ENCODE measurements at places on chromosomes 6 and 20. TPM values are rescaled to one million over a fixed set of nuclear protein-coding genes. Genes with fewer than 3 reads are reported as not detected.

The TOX2 gene
- total RNA-seq: 1.0 TPM

The STK38 gene
- total RNA-seq: 10.5 TPM

The ELMO2 gene
- total RNA-seq: 16.9 TPM

The SLC13A3 gene
- total RNA-seq: under 0.01 TPM

The PRDM1 gene
- total RNA-seq: 1.5 TPM

The TAGAP gene
- total RNA-seq: under 0.01 TPM

The RBPJL gene
- not detected for total RNA-seq

The OVOL2 gene
- total RNA-seq: not detected

The DUSP15 gene
- 0.26 TPM for total RNA-seq

The ZC3H12D gene
- under 0.01 TPM for total RNA-seq

The PRSS35 gene
- total RNA-seq: not detected

The WFDC12 gene
- total RNA-seq: not detected

The TPX2 gene
- 12.9 TPM for total RNA-seq

The PEX7 gene
- 5.1 TPM for total RNA-seq

The SLC17A5 gene
- 22.6 TPM for total RNA-seq

The TP53TG5 gene
- total RNA-seq: not detected

The PHACTR1 gene
- total RNA-seq: 1.0 TPM

DNA sequence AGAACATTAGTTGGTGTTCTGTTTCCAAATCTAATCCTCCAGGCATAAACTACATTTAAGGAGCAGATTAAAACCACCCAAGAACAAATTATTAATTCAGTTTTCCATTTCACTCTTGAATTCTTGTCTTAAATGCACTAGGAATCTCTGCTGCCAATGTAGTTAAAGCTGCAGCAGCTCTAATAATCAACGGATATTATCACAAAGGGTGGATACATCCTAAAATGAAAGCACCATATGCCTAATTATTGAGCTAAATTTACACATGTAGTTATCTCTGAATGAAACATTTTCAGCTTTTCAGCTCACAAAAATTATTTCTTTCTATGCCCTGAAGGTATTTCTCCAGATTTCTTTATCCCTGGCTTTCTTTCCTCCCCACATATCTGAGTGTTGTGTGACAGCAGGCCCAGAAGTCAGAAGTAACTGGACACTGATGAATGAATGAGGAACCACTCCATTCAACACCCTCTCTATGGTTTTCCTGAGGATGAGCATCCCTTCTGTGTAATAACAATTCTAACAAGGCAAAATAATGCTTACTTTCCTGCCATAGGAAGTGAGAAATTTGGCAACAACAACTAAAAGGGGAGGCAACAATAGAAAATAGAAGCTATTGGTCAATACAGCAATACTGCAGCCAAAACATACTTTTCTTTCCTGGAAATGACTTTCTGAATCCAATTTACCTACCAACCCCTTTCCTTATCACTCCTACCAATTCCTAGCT lies 14.9 kb downstream of the MAN1A1 start:
- DNase-seq: peak; percentile 81

DNA sequence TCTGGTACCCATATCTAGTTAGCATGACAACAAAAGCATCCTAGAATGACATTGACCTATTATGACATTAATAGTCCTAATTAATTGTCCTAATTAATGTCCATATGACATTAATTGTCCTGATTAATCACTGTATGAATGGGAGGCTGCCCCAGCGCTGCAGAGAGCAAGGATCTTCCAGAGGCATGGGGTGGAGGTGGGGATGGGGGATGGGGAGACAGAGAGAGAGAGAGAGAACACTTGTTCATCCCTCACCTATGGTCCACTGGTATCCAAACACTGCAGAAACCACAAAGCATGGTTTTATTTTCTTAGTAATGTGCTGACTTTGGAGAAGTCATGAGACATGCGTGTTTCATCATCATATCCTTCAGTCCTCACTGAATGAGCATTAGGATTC lies 235.1 kb downstream of the FNDC1 start:
- DNase-seq: no peak

DNA sequence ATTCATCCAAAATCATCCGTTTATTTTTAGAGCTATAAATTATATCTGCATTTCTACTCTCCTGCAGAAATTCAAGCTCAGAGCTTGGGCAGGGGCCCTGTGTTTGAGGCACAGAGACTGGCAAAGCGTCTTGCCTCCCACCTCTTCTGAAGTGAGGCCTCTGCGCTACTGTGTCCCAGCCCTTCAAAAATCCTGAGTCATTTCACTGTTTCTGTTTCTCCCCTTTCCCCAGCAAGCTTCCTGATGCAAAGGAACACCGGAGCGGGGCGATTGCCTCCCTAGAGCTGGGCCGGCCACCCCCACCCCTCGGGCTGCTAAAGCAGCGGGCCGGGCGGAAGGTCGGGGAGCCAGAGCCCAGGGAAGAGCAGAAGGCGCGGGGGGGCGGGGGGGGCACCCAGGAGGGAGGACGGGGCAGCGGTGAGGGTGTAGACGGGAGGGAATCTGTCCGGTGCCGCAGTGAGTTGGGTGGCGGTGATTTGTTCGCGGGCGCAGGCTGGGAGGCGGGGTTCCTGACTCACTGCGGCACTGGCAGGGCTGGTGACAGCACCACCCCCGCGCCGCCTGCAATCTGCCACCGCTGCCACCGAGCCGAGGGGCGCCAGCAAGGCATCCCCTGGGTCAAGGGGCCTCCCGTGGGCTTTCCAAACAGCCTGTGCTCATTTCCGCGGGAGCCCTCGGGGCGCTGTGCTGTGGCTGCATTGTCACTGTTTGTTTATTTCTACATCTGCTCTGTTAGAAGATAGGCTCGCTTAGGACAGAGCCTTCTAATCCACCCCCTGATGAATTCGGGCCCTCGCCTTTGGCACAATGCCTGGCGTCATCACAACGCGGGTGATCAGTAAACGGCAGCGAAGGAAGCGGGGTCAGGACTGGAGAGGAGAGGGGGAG lies 46.5 kb upstream of the SNAP25 start:
- DNase-seq: no peak

GRCh38 chr6:142845624-142846458 lies 99.1 kb downstream of the HIVEP2 start:
- DNase-seq: peak; percentile 93

DNA sequence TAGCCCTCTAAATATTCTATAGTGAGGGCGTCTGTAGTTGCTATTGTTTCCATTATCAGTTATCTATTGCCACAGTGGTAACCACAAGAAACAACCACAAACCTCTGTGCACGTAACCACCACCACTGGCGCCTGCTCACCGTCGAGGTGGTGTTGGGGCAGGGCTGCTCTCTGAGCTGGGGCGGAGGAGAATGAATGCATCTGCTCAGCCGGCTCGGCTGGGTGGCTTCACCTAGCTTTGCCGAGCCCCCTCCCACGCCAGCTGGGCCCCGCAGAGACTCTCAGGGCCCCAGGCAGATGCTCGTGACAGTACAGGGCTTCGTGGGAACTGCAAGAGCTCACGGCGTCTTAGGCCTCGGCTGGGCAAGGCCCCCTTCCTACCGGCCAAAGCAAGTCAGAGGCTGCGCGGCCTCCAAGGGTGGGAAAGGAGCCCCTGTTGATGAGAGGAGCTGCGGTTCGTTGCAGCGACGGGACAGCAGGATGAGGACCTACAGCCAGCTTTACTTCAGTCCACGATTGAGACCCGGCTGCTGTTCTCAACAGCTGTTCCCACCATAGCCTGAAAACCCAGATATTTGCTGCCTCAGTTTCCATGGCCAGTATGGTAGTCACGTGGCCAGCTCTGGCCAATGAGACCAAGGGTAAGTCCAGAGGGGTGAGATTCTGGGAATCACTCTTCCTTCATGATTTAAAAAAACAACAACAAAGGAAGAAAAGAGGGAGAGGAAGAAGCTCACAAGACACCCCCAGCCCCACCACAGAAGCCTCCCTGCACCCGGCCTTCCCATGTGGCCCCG lies 120.2 kb upstream of the AFDN start:
- DNase-seq: no peak

DNA sequence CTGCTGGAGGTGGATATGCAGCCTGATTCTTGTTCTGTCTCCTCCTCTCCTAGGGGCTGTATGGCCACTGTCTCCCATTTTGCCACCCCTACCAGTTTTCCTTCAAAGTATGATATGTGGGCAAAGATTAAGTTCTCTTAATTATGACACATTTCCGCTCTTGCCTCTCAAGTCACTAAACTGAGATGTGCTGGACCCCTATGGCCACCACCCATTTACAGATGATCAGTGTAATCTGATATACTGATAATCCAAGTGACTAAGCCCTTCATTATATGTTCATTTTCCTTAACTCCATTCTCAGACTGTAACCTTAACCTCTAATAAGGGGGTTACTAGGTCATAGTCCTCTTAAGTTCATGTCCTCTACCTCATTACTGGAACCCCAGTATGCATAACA lies 711 bp upstream of the C20orf141 start:
- DNase-seq: no peak

- DNase-seq: no peak
Observed at GRCh38 chr20:37311710-37312355, 22.4 kb downstream of the MANBAL start.

- DNase-seq: no peak
Observed at GRCh38 chr20:62678553-62678952, 30.1 kb upstream of the NTSR1 start.

GRCh38 chr6:40760887-40761286 lies 173.7 kb upstream of the LRFN2 start:
- DNase-seq: no peak

GRCh38 chr6:157265186-157265585 lies 58.1 kb downstream of the TMEM242 start:
- DNase-seq: no peak

GRCh38 chr20:62929051-62929538 lies 2.8 kb upstream of the DIDO1 start:
- DNase-seq: no peak

DNA sequence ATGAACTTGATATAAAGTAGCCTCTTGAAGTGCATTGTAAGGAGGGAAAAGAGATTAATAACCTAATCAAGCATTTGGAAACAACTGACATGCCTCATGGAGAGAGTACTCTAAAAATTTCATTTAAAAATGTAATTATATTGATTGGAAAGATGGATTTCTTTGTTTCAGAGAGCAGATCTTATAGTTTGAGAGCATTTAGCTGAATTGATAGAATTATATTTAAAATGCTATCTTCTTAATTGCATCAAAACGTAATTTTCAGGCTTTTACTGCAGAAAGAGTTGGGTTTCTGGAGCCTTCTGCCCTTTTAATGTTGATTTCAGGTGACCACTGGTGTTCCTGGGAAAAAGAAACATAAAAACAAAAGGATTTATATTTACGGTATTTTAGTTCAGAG lies 130.6 kb downstream of the EDN3 start:
- DNase-seq: no peak

GRCh38 chr6:84764332-84765049 lies at the start of gene TBX18:
TSS of gene TBX18 (minus strand) at chr6:84764598. CDS start at chr6:84764181, 417 bp downstream.
- DNase-seq: peak; percentile 98

GRCh38 chr6:56314683-56315523 lies 67.5 kb upstream of the COL21A1 start:
- peak; percentile 44 for DNase-seq

GRCh38 chr20:53425941-53426340 lies 167.7 kb downstream of the ZNF217 start:
- DNase-seq: no peak

DNA sequence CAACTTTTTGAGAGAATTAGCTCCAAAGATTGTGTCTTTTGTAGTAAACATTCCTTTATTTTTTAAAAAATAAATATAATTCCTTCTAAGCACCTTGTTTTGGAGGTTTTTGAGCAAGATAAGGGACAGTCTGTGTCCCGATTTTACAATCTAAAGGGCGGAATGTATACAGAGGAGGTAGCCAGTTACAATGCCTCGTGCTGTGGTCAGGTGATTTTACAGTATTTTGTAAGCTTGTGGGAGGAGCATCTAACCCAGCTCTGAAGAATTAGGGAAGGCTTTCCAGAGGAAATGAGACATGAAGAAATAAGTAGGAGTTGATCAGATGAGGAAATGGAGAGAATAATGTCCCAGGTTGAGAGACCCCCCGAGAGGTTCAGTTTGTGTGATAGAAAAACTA lies 1.3 kb downstream of the HINT3 start:
- DNase-seq: no peak

- DNase-seq: peak; percentile 17
Observed at GRCh38 chr6:45436544-45437438, 59.1 kb upstream of the SUPT3H start.

DNA sequence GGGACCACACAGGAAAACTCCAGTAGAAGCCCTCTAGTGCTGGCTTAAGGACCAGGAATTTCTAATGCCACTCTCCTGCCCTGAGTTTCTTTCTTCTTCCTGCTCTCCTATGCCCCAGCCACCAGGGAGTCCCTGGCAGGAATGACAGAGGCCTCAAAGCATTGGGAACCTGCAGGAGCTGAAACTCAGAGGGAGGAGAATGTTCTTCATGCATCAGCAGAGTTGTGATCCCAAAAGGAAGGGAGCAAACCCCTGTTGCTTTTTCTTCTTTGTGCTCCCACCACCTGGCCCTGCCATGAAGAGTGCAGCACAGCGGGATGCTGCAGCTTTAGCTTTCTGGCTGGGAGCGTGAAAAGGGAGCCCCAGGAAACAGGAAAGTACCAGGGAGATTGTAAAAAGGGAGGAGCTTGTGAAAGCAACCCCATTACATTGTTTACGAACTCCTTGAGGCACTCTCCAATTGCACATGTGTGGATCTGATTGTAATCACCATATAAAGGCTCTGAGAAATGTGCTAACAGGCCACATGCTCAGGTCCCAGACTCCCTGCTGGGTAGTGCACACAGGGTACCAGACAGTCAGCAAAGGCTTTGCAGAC lies 34.7 kb upstream of the FKBP1A start:
- DNase-seq: no peak

DNA sequence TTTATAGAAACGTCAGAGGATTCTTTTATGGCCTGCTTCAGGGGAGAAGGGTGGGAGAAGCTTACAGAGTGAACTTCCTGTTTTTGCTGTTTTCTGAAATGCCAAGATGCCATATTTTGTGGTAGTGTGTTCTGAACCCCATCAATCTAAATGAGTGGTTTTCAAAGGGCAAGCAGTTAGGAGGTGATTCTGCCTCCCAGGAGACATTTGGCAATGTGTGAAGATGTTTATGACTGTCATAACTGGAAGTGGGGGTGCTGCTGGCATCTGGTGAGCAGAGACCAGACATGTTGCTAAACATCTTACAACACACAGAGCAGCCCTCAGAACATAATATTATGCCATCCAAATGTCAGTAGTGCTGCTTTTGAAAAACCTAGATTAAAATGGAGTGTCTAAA lies 6.0 kb upstream of the PRL start:
- DNase-seq: no peak

DNA sequence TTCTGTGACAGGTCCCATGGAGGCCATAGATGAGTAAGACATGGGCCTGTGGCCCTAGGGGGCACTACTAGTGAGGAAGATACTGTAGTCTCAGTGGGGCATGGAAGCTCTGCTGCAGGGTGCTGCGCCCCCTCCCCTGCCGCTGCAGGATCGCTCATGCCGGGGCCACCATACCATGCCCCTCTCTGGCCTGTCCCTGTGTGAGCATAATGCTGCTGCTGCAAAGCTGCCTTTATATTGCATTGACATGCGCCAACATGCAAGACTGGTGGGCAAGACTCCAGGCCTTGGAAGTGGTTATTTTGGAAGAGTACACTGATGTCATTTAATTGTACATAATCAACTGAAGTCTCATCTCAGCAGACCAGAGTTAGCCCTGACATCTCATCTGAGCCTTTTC lies 60.0 kb downstream of the TOX2 start:
- DNase-seq: no peak
